NCI-H1092 (cell line): ENCODE measurements at places on chromosomes 11 and 22.

DNA sequence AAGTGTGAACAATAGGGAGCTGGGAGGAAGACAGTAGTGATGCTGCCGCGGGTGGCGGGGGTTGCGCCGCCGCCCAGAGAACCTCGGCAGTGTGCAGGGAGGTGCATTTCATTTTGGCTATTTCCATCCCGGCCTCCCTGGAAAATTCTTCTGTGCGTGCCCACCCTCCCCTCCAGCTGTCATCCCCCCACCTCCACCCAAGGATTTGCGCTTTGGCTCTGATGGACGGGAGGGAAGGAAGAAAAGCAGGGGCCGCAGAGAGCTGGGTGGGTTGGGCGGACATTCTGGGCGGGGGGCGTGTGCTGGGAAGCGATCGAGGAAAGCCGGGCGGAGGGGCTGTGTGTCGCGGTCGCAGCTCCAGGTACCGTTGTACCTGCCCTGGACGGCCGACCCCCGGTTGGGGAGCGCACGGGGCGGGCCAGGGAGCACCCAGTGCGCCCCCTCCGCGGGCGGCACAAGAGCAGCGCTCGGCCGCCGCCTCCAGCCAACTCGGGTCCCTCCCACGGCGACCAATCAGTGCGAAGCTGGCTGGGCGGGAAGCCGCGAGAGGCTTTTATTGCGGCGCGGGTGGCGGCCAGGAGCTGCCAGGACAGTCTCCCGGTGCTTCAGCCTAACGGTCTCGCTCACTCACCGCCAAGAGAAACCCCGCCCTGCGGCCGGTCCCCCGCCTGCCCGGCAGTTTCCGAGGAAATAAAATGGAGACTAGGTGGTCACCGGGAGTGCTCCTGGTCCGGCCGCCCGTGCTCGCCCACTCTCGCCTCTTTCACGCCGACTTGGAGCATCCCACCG is 1.6 kb downstream of the NCAM1 start:
- peak; percentile 92 for DNase-seq

DNA sequence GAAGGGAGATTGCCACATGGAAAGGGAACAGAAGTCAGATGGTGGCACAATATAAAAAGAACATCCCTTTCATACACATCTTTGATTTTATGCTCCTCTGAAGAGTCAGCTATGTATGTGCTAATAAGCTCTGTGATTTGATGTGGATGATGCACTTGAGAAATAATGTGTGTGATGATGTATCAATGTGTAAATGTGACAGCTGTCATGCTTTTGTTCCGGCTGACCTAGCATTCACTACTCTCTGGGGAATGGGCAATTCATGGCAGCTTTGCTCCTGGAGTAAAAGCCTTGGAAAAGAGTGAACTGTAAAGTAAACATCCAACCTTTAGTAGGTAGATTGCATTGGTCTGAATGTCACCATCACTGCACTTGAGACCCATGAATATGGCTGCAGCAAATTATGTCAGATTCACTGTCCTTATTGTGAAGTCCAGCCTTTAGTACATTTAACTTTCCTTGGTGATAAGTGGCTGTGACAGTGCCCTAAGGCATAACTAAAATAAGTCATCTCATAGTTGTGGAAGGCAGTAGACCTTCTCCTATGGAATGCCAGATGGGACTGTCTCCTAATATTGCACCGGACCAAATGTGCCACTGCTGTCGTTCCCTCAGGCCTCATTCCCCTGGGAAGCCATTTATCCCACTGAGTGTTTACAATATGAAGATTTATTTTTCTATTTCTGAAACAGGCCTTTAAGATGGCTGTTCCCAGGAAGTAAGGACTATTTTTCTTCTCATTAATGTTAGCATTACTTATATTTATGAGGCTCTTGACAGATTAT is 178.2 kb upstream of the CCDC90B start:
- no peak for DNase-seq

GRCh38 chr11:65055538-65055937 is 2.8 kb downstream of the NAALADL1 start:
- no peak for DNase-seq

DNA sequence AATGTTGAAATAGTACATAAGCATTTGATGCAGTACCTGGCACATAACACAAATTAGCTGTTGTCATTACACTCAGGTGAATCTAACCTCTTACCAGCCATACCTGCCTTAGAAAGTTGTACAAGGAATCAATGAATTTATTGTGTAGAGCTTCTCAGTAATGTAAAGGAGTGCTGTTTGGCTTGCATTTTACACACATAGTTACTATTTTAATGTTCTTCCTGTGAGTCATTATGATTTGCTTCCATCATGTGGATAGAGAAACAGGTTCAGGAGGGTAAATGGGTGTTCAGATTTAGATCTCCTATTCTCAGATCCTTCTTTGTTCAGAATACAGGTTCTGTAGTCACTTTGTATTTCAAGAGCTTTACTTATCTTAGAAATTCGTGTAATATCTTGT is 27.6 kb upstream of the RCE1 start:
- DNase-seq: no peak

GRCh38 chr11:44033411-44033850 is 14.3 kb upstream of the ACCSL start:
- DNase-seq: no peak

GRCh38 chr11:30786256-30787110 is 200.3 kb upstream of the MPPED2 start:
- no peak for DNase-seq

DNA sequence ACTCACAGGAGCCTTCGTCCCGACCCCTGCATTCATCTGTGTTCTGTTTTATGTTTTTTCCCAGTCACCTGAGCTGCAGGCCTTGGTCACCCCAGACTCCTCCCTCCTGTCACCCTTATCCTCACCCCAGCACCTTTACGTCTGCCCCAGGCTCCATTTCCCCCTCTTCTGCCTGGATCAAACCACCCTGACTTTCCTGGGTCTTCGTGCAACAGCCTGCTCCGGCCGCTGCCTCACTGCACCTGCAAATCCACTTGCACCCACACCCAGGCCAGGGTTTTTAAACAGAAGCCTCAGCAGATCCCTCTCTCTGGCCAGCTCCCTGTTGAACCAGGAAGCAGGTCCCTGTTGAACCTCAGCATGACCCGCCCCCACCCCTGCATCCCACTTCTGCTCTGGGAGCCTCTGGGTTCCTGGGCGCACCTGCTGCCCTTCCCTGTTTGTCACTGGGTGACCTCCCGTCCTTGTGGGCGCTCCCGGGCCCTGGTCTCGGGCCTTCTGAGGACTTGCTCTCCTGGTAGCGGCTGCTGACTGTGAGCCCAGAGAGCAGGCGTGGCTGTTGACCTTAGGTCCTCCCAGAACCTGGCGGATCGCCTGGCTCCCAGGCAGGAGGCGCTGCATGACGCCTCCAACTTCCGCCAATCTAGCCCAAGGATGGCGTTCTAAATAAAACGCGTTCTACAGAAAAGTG is 12.8 kb downstream of the MAPK8IP2 start:
- peak; percentile 12 for DNase-seq

DNA sequence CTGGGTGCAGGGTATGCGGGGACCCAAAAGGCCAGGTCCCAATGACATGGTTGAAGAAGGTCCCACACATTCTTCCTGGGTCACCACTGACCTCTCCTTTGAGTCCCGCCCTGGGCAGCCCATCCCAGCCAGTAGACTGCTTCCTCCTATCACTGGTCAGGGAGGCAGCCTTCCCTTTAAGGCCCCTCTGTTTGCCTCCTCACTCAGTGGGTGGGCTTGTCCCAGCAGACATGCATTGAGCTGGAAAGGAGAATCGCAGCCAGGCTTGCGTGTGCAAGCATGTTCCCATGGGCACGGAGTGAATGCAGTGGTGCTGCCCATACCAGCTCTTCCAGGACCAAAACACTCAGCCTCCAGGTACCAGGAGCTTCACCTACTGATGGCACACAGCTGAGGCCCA is 162.4 kb upstream of the SYT13 start:
- DNase-seq: no peak

GRCh38 chr11:43810929-43811596 is 69.6 kb upstream of the ALKBH3 start:
- DNase-seq: no peak

GRCh38 chr11:79046366-79046765 is 394.5 kb downstream of the TENM4 start:
- no peak for DNase-seq
